Fibroblast of pulmonary artery (primary cell): ENCODE measurements at places on chromosomes 1 and 21.

DNA sequence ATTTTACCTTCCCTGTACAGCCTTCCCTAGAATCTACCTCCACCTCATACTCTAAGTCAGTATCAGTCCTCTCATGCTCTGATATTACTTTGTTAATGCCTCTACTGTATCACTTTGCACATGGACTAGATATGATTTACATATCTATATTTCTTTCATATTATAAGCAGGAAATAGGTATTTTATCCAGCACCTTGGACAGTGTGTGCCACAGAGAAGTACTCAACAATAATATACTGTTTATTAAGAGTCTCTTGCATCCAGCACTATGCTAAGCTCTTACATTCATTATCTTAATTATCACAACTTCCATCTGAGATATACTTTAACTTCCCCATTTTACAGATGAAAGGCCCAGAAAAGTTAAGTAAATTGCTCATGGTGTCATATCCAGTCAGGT is 247.9 kb upstream of the DAB1 start:
- no peak for DNase-seq

DNA sequence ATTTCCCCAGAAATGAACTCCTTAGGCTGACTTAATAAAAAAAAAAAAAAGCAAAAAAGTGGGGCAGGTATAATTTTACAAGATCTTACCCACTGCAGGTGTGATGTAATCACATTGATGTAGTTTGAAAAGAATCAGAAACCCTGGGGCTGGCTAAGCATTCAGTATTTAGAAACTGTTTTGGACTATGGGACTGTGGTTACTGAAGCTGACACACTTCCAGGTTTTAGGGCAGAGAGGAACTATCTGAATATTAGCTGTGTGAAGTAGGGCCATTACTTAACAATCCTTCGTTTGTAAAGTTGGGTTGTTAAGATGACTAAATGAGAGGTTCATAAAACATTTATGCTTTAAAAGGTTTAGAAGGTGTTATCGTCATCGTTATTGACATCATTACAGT is 165.3 kb downstream of the FASLG start:
- no peak for DNase-seq

DNA sequence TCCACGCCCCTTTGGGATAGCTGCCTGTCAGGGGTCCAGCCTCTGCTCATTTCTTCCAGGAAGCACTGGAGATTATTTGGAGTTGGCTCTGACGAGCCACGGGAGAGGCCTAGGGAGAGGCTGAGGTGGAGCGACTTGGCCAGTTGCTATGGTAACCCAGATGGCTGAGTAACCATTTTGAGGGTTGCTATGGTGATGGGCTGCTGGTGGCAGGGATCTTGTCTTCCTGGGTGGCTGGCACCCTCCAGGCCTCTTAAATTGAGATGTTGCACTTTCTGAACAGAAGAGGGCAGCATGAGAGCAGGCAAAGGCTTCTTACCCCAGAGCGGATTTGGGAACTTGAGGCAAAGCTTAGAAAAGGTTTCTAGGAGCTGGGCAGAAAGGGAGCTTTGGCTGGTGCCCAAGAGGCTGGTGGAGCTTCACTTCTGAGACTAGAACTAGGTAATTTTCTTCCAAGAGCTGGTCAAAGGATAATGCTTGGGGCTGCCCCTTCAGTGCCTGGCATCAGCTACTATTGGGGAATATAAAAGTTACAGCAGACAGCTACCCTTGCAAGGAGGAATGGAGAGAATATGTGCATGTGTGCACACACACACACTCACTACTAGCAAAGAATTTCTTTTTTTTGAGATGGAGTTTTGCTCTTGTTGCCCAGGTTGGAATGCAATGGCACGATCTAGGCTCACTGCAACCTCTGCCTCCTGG is 72.5 kb downstream of the NDUFS5 start:
- DNase-seq, result peak; percentile 93

- no peak for DNase-seq
Measured at GRCh38 chr1:228960705-228961104, 225.4 kb downstream of the RHOU start.
